ENCODE measurements at places on chromosomes 2 and 18.
A peak's percentile ranks its signal among the peaks of the same experiment; 100 is the strongest.

DNA sequence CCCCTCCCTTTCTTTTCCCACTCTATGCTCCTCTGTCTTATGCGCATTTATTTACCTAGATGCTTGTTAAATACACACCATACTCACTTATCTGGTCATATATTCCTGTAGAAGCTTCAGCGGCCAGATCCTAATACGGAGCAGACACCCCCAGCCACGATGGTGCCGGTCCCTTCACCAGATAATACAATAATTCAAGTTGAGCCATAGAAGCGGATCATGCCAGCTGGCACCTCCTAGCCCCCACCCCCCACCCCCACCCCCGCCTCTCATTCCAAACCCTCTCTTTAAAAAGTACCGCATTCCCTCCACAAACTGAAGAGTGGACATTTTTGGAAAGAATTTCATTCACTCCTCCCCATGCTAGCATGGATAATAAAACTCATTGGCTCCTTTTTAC, 95.2 kb downstream of the BIN1 start:
- no peak for DNase-seq

GRCh38 chr2:19355416-19355821, 3.0 kb downstream of the OSR1 start:
- DNase-seq: no peak

GRCh38 chr2:60453301-60453700, 100.2 kb downstream of the BCL11A start:
- no peak for DNase-seq

GRCh38 chr18:27954226-27954625, 222.7 kb downstream of the CDH2 start:
- DNase-seq: peak; percentile 60

DNA sequence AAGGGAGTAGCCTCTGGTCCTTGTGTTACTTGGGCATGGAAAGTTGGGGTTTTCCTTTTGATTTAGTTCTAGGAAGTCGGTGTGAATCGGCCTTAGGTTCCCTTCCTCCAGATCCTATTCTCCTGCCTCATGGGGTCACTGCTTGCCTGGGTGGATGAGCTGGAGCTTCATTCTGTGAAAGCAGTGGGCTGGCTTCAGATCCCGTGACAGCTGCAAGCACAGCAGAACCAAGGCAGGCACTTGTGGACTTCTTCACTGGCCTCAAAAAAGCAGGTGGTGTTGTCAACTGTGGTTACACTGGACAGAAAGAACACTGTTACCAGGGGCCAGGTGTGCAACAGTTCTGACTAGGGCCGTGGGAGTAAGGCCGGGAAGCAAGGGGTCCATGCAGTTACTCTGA, 243.4 kb downstream of the LDLRAD4 start:
- no peak for DNase-seq

GRCh38 chr2:80438686-80439085, 134.1 kb upstream of the LRRTM1 start:
- no peak for DNase-seq

- DNase-seq: no peak
Observed at GRCh38 chr2:11437602-11438001, 28.4 kb downstream of the E2F6 start.

DNA sequence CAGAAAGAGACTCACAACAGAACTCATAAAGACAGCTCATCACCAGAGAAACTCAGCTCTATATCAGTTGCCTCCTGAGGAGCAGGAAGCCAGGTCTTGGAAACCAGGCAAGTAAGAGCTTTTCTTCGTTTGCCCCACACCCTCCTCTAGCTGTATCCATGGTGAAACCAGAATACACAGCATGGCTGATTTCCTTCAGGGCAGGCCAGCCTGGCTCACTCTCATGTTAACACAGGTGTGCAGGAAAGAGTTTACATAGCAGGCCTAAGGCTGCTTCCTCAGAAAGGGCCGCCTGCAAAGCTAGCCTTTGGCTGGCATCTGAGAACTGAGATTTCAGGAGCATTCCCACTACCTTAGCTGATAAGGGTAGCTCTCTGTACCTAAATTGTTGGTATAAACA, 65.7 kb downstream of the KLHL14 start:
- DNase-seq: no peak

- no peak for DNase-seq
Observed at GRCh38 chr2:60371681-60372080, 181.8 kb downstream of the BCL11A start.

GRCh38 chr2:52341732-52342131, 1309.8 kb upstream of the NRXN1 start:
- DNase-seq: no peak

DNA sequence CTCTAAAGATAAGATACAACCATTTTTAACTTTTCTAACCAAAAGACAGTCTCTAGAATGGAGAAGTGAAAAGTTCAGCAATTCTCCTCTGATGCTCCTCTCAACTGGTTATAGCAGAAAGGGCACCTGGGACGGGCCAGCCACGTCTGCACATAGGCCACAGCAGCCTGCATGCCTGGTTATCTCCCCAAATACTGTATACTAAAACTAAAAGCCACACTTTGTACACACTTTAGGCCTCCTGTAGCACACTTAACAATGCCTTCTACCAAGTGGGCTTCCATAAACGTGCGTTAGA, 179.1 kb downstream of the ANKRD44 start:
- DNase-seq: no peak

GRCh38 chr2:223203971-223204929, 152.3 kb downstream of the KCNE4 start:
- DNase-seq: peak; percentile 91

GRCh38 chr2:30823452-30823851, 16.2 kb upstream of the CAPN13 start:
- no peak for DNase-seq

- no peak for DNase-seq
Observed at GRCh38 chr2:136133176-136133575, 15.2 kb upstream of the CXCR4 start.

DNA sequence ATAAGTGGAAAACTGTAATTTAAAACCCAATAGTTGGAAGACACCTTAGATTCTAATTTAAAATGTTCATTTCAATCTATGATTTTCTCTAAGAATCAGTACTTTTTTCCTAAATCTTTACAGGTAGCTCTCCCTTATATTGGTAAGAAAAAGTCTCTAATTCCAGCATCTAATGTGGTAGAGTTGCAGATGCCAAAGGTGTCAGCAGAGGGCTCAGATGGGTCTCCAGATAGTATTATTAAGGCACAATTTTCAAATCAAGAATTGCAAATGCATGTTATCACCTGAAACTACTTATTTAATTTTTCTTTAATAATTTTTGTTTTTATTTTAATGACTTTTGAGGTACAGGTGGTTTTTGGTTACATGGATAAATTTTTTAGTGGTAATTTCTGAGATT, 25.5 kb upstream of the ITGA4 start:
- no peak for DNase-seq

DNA sequence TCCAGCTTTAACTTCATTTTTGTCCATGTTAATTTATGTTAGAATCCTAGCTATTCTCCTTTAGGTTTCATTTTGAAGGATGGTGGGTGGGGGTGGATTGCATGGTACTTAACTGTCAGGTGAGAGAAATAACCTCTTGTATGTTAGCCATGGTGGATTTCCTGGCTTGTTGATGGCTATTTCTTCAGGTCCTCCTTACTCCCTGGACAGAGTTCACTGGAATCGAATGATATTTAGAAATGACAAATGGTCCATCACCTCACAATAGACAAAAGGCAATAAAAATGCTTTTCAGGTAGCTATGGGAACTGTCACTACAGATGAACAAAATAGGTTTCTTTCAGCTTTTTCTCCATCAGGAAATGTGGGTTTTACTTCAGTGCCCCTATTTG, 91.7 kb downstream of the EML6 start:
- no peak for DNase-seq

DNA sequence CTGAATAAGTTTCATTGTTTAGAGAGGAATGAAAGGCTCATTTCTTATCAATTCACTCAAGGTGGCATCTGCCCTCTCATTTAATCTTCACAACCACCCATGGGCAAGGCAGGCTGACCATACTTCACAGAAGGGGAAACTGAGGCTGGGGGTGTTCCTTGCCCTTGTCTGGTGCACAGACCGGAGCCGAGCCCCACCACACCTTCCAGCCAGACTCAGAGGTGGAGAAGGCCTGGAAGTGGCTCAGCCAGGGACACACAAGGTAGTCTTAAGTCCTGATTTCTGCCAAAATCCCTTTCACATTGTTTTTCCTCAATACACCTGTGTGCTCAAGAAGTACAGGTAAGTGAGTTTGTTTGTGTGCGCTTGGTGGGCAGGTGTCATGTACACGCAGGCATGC, 111.9 kb upstream of the TEX51 start:
- no peak for DNase-seq

- DNase-seq: no peak
Observed at GRCh38 chr2:119339562-119339923, 27.1 kb downstream of the C2orf76 start.

DNA sequence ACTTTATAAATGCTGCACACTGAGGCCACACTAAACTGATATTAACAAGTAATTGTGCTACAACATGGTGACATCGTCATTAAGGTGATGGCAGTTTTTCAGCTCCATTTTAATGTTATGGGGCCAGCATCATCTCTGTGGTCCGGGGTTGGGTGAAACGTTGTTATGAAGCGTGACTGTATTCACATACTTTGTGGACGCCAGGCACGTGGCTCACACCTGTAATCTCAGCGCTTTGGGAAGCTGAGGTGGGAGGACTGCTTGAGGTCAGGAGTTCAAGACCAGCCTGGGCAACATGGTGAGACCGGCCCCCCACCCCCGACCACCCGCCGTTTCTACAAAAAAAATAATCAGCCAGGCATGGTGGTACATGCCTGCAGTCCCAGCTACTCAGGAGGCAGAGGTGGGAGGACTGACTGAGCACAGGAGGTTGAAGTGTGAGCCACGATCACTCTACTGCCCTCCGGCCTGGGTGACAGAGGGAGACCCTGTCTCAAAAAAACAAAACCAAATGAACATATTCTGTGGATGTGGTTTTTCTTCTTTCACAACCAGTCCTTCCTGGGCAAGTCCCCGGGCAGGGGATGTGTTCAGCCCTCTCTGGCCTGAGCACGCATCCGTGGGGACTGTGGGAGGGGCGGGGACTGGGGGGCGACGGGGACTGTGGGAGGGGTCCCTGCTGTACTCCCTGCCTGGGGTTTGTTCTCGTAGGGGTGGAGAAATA, 12.9 kb upstream of the GAL3ST2 start:
- DNase-seq: no peak

DNA sequence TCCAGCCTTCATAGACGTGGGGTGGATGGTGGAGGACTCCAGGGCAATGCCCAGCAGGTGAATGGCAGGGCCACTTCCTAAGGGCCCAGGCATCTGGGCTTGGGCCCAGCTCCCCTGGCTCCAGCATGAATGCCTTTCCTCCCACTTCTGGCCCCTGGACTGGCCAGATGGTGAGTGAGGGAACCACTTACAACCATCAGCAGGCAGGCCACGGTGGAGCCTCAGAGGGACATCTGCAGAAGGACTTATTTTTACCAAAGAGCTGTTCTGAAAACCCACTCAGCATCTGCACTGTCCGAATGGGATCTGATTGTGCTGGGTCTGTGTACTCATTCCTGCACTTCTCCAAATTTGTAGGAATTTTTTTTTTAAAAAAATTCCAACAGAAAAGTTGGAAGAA, 69.6 kb downstream of the SNTG2 start:
- no peak for DNase-seq

- DNase-seq: no peak
Observed at GRCh38 chr2:3198119-3198518, 179.5 kb downstream of the EIPR1 start.

DNA sequence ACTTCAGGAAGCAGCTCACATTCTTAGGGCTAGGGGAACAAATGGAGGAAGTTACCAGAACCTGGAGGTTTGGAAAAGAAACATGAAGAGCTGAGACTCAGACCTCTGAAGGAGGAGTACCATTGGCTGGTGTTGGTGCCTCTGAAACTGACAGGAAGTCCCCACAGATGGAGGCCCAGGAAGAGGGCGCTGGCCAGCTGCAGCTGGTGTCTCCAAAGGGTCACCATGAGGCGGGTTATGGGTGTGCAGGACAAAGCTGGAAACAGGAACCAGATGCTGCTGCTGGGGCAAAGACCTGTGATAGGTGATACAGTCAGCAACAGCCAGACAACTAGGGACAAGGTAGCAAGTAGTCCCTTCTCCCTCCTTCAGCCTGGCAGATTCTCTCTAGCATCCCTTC, 136.5 kb upstream of the SERPINE2 start:
- DNase-seq: no peak

GRCh38 chr2:145797692-145798091, 1277.8 kb upstream of the ZEB2 start:
- DNase-seq: no peak

- no peak for DNase-seq
Observed at GRCh38 chr2:60556576-60557485, 3.4 kb upstream of the BCL11A start.

DNA sequence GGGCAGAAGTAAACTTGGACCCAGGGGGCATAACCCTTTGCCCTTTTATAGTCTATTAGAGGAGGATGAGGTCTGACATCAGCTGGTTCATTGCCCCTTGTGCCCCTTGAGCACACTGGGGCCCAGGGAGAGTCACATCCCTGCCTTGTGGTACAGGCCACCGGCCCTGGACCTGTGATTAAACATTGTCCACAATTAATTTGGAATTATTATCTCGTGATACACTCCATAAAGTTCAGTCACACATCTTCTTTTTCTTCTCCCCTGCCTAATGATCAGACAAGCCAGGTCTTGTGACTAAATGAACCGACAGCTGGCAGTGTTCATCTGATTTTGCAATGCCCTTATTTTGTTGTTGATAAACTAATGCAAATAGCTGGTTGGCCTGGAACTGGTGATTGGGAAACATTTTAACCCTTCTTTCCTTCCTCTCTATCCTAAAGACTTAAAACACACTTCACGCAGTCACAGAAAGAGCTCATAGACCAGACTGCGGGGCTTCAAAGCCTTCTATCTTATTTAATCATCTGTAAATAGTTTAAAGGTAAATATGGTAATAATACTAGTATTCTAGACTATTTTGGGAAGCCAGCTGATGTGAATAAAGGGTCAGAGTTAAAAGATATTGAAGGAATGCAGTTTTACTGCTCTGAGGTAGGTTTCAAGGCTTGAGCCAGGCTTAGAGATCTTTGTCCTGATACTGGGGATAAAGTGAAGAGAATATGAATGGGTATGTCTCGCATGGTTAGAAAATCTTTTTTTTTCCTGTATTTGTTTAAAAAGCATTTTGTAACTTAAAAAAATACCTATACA, 13.4 kb downstream of the IL1R1 start:
- DNase-seq: peak; percentile 19

DNA sequence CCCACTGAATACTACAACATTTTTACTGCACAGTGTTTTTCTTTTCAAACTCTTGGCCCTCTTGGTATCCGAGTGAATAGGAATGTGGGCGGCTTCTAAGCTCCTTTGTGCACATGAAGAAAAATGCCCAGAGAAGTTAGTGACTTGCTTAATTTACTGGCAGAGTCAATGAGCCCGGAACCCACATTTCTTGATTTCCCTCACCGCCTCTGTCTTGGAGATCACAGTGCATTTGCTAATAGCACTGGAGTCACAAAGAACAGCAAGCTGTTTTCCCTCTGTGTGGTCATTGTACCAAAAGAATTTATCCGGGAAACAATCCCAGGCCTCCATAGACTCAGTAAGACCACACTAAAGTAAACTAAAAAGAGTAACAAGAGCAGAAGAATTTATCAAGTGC, 18.9 kb downstream of the STON1 start:
- no peak for DNase-seq
